Non-pigmented ciliary epithelial cell (primary cell): ENCODE measurements at places on chromosomes 6 and 20.

DNA sequence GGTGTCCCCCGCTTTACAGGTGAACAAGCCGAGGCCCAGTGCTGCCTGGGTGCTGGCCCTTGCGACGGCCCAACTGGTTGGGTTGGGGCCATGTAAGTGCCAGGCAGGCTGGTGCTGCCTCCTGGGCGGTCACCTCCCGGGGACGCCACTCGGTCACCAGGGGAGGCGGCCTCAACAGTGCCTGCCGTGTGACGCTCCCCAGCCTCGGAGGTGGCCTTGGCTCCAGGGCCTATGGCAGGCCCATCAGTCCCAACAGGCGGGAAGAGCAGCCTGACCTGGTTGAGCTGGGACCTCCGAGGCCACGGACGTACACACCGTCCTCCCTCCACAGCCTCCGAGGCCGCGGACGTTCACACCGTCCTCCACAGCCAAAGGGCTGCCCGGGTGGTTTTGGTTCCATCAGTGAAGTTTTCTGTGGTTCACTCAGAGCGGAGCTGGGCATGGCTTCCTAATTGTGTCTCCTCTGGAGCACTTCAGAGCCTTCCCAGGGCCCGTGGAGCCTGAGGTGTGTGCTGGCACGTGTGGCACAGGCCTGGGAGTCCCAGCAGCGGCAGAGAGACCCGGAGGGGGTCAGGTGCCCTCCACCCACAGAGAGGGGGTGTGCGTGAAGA lies 19.3 kb upstream of the SLCO4A1 start:
- no peak for DNase-seq

DNA sequence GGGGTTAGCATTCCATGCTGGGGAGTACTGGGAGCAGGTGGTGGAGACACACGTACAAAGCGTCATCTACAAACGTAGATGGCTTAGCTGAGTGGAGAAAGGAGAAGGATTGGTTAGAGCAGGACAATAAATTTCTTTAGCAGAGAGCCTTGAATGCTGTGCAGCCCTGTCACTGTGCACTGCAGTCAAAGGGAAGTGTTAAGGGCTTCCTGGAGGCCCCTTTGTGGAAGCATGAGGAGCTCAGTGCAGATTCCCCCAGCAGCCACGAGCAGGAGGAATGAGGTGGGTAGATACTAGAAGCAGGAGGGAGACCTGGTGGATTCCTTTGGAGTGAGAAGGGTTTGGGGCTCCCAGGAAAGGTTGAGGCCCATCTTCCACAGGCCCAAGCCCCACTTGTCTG lies 6.1 kb upstream of the TREML4 start:
- DNase-seq: no peak

DNA sequence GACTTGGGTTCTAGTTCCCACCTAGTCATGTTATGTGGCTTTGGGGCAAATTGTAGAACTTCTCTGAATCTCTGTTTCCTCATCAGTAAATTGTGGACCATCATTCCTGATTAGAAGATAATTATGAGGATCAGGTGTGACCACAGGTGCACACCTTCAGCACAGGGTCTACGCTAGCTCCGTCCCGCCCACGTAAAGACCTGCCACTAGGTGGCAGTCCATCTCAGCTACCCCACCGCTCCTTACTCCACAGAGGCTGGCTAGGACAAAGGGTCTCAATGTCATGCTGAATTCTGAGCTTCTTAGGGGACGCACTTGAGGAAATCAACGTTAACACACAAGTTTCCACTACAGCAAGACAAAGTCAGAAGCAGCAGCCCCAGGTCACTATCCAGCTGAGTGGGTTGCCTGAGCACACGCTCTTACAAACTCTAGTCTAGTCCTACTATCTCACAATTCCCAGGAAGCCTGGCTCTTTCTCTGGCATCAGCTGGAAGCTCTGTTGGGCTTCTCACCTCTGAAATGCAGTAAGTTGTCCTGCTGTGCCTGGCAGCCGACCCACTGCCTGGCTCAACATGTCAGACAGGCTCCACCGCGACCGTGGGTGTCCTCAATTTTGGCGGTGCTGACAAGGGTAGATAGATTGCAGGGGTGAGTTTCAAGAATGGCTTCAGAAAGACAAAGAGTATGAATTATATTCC lies 2.0 kb upstream of the PLCG1 start:
- no peak for DNase-seq

DNA sequence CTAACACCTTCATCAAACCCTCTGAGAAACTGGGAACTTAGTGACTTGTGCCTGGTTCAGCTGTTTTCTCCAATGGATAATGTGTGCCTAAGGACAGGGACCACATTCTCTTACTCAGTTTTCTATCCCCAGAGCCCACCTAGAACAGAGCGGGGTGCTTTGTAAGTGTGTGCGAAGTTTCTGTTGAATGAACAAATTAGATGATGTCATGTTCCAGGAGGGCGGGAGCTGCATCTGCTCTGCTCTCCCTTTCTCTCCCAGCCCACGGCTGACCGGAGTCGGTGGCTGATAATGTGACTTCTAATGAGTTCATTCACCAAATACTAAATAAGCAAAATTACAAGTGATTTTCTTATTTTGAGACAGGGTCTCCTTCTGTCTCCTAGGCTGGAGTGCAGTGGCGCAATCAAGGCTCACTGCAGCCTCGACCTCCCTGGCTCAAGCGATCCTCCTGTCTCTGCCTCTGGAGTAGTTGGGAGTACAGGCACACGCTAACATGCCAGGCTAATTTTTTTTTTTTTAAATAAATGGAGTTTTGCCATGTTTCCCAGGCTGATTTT lies 60.7 kb upstream of the FNDC1 start:
- DNase-seq: no peak

GRCh38 chr6:166460473-166461437 lies 78.0 kb upstream of the MPC1 start:
- no peak for DNase-seq
